ENCODE measurements at places on chromosomes 7 and 10.
A peak's percentile ranks its signal among the peaks of the same experiment; 100 is the strongest.

DNA sequence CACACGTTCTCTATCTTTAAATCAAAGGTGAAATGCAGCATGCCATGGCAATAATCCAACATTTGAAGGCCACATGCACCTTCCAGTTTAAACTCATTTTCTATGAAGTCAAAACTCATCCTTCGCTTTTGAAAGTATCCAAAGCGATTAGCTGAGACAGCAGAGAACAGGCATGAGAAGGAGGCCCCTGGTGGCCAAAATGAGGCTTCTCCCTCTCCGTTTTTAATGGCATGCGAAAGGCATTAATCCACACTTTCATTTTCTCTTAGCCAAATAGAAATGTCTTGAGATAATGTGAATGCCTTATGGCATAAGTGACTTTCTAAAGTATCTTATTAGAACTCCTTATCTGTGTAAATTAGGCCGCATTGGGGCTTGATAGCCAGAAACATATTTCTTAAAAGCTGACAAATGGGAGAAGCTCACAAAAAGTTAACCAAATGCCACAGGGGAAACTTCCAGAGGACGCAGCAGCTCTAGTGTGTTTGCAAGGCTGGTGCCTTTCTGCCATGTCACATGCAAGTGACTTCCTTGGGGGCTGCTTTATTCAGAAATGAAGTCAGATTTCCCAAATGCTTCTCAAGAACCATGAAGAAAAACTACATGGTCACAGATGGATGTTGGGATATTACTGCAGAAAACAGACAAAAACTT, 1189.6 kb downstream of the SORCS1 start:
- no peak for DNase-seq

DNA sequence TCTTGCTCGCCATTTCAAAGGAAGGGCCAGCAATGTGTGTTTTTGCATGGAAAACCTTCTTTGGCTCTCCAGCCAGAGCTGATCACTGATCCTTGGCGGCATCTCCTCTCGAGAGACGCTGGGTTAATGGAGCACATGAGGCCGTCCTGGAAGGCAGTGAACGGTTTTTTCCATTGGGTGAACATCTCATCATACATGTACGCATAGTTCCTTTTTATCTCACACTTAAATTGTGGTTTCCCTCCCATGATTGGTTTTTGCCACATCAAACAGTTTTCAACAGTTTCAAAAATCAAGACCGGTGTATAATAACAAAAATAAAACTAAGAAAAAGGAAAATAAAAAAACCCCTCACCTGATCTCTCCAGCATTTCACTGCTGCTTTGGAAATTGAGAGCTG, 276.4 kb downstream of the TCF7L2 start:
- no peak for DNase-seq

DNA sequence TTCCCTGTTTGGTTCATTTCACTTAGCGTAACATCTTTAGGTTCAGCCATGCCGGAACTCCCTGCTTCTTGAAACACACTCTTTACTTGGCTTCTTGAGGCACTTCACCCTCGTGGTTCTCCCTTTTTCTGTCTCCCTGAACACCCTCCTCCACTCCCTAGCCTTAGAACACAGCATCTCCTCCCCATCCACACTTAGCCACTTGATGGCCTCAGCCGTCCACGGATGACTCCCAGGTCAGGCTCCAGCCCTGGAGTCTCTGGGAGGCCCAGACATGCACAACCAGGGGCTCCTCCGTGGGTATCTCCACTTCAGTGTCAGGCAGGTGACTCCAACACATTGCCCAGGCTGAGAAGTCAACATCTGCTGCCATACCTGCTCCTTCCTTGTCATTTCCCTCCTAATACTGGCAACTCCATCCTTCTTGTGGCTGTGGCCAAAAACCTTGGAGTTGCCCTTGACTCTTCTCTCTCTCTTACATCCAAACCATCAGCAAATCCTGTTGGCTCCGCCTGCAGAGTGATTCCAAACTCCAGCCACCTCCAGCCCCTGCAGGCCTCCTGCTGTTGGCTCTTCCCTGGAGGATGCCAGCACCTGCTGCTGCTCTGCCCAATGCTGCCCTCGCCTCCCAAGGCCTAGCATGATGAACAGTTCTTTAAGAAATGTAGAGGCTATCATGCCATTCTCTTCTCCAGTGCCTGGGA, 8.4 kb upstream of the INMT start:
- no peak for DNase-seq

- no peak for DNase-seq
Observed at GRCh38 chr7:9082203-9082602, 648.8 kb downstream of the NXPH1 start.

DNA sequence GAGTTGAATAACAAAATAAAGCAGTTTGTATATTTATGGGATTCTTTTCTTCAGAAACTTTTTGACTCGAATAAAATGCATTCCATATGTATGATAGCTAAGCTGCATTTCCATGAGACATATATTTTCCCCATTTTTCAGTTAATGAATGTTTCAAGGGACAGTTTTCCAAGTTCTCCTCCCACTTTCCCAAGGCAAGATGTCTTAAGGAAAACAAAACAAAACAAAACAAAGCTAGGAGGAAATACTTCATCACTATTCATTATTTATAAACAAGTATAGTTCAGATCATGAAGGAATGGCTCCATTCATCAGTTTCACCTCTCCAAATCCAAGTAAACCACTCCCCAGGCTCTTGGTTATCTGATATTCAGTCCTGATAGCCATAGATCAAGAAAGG, 261.0 kb downstream of the WDR11 start:
- DNase-seq: no peak

DNA sequence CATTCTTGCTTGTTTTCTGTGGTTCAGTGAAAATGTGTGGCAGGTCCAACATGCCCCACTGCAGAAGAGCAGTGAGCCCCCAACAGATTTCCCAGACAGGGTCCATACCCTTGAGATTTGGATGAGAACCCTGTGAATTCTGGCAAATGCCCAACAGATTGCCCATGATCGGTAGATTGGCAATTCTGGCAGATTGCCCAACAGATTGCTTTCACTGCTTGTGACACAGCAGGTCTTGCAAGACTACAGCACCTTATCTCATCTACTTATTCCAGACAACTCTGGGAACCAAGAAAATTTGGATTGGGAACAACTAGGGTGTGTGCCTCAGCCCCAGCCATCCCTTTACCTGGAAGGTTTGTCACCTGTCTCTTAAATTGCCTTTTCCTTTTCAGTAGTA, 143.7 kb upstream of the COL1A2 start:
- no peak for DNase-seq

- no peak for DNase-seq
Observed at GRCh38 chr10:116286626-116287200, 13.7 kb upstream of the GFRA1 start.

DNA sequence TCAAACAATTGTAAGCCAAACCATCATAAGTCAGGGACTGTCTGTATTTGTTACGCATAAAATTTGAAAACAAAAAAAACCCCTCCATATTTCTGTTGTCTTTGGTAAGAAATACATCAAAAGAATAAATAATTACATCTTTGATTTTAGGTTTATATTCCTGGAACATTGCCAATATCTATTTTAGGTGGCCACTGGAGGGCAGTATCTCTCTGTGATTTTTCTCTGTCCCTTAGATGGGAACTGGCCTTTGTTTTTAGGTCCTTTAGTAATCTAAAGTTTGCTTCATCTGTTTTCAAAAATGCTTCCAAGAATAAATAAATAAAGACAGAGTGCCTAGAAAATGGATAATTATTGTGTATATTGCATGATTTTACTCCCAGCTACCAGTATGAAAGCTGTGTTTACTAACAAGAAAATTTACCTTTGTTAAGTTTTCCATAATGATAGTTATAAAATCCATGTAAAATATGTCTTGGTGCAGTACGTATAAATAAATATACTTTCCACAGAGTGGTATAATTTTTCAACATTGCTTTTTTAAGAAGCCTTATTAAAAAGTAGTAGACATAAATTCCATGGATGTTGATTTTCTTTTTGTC, 64.2 kb downstream of the PHYHIPL start:
- DNase-seq: no peak

GRCh38 chr7:109215341-109215740, 645.7 kb downstream of the DNAJB9 start:
- DNase-seq: no peak

GRCh38 chr10:104104926-104105325, 17.0 kb upstream of the SFR1 start:
- DNase-seq: no peak

DNA sequence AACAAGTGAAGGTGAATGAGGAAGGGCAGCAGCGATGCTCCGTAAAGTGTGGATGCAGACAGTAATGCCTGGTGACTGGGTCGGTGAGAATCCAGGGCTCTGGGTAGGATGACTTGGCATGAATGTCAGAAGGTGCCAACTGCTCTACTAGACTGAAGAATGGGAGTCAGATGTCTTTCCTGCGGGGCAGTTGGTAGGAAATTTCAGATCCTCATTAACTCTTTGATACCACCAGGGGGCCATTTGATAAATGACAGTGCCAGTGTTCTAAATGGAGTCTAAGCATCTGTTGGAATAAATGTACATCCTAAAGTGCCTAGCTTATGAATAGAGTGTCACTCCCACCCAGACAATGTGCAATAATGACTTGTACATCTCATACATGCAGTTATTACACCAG, 462.0 kb downstream of the GRM8 start:
- no peak for DNase-seq

DNA sequence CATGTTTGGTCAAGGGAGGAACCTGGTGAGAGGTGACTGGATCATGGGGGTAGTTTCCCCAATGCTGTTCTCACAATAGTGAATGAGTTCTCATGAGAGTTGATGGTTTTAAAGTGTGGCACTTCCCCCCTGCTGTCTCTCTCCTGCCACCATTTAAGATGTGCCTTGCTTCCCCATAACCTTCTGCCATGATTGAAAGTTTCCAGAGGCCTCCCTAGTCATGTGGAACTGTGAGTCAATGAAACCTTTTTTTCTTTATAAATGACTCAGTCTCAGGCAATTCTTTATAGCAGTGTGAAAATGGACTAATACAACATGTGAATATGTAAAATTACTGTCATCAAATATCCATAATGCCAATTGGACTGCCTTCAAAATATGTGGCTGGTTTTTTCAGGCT, 165.5 kb upstream of the TARP start:
- no peak for DNase-seq

DNA sequence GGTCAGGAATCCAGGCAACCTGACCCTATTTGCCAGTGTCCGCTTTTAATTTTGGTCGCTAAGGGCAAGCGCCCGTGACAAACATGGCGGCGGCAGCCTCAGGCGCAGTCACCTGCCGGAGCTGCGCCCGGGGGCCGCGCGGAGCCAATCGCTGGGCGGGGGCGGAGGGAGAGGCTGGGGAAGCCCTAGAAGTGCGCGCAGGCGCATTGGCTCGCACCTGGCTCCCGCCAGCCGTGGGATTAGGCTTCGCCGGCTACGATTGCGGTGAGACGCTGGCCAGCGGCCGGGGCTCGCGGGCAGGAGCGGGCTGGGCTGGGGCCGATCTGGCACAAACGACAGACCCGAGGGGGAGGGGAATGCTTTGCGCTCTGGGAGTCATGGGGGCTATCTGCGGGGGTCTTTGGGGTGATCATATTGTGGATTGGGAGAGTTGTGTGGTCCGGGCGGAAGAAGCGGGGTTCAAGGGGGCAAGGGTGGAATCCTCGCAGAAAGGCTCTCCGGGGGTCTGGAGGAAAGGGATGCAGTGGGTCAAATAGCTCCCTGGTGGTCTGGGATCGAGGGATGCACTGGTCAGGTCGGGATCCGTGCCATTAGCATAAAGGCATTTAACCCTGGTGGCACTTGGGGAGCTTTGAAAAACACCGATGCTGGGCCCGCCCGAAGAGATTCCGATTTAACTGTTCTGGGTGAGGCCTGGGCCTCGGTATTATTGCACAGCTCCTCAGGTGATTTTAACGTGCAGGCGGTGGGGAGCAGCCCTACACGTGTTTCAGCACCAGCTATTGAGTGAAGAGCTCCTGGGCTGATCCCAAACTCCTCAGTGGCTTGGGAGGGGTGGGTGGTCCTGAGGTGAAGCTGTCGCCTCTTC, 10.1 kb upstream of the C10orf95 start:
- DNase-seq: peak; percentile 88

DNA sequence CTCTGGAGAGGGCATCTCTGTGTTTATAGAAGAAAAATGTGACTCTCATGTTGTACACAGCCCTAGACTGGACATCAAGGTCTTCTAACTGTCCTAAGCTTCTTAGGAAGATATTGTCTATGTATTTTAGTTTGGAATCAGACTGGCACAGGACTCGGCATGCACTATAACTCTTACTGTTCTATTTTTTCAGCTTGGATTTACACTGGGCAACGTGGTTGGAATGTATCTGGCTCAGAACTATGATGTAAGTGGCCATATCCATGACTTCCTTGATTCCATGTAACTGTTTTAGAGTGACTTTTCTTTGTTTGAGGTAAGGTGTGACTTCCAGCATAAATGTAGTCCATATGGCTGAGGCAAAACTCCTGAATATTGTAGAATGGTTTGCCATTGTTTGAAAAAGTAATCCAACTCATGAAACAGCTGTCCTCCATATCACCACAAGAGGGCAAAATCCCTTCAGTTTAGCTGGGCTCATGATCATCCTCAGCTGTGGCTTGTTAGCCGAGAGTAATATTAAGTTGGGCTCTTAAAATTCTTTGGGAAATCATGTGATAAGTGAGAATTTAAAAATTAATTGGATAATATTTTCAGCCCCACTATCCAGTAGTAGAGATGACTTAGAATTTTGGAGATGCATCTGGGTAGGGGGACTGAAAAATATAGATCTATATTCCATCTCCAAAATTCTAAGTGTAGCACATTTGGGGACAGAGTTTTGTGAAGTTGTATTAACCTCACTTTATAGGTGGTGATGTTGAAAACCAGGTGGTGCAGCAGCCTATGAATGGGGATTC, 10.4 kb downstream of the STMP1 start:
- no peak for DNase-seq

GRCh38 chr7:81780914-81781693, 11.3 kb upstream of the HGF start:
- DNase-seq: no peak

- DNase-seq: no peak
Observed at GRCh38 chr7:19491821-19492452, 216.9 kb downstream of the POLR1F start.

DNA sequence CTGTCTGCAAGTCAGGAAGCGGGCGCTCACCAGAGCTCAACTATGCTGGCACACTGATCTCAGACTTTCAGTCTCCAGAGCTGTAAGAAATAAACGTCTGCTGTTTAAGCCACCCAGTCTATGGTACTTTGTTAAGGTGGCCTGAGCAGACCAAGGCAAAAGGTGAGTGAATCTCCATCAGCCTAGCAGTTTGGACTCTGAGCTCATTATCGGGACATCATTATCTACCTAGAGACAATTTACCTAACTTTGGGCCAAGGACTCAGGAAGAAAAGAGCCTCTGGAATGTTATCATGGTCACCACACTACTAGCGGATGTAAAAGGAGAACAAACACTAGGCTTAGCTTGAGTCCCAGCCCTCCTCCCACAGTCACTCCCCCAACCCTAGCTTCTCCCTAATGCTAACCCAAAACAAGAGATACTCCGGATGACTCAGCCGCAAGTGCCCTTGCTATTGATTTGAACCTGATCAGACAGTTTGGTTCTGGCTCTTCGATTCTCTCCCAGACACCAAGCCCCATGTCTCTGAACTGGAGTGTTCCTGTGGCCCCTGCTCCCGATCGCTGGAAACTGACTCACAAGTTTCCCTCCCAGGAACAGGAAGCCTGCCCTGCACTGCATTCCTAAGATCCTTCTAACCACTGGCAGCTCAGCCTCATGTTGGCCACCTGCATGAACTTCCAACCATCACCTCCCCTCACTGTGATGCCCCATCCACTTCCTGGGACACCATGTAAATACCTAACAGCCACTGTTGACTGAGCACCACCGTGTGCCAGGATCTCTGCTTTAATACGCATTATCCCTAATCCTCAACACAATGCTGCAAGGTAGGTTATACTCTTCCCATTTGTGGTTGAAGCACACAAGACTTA, 34.5 kb downstream of the CREB3L2 start:
- DNase-seq: no peak

Measured in activated CD8-positive, alpha-beta memory T cell treated with anti-CD3 and anti-CD28 coated beads for 1 hour (primary cell).